ENCODE measurements at places on chromosomes 1 and 21. TPM values are rescaled to one million over a fixed set of nuclear protein-coding genes. Genes with fewer than 3 reads are reported as not detected.

GRCh38 chr1:33268457-33268856 lies 12.2 kb downstream of the ZNF362 start:
- DNase-seq = no peak

DNA sequence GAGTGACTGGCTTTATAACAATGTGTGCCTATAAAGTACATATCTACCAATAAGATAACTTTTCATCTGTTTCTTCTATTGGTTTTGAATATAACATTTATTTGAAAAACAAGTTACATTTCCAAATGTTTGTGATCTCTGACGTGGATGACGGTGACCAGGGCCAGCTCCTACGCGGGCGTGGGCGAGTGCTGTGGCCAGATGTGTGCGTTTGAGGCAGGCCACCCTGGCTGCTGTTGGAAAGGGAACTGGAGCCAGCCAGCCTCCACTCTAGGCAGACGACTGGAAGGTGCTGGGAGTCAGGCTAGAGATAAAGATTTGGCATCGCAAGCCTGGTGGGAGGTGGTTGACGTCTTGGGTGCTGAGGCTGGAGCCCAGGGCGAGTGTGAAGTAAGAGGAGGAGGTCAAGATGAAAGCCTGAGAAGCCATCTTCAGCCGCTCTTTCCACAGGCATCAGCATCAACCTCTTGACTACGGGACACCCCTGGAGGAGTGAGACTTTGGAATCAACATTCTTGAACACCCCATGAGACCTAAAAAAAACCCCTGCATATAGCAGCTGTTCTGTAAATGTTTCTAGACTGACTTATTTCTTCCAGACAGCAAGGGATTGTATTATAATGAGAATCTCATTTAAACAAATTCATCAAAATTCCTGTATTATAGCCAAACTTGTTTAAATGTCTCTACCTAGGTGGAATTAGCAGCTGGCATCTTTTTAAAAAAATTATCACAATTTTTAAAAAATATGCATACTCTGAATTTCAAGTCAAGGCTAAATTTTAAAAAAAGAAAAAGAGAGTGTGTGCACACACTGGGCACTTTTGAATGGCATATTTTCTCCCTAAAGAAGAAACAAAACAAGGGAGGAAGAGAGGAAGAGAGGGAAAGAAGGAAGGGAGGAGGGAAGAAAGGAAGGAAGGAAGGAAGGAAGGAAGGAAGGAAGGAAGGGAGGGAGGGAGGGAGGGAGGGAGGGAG lies 112.5 kb upstream of the SLC44A3 start:
- no peak for DNase-seq

GRCh38 chr1:31642366-31642765 lies 2.3 kb downstream of the PEF1 start:
- no peak for DNase-seq

GRCh38 chr1:51978099-51978498 lies 12.4 kb downstream of the RAB3B start:
- DNase-seq = no peak

GRCh38 chr21:31351438-31351837 lies 7.4 kb upstream of the TIAM1 start:
- DNase-seq = no peak

- no peak for DNase-seq
Measured at GRCh38 chr21:41991659-41992058, 18.5 kb downstream of the ZBTB21 start.

- no peak for DNase-seq
Measured at GRCh38 chr1:32142446-32143301, 34.8 kb downstream of the KPNA6 start.

ITLN2 gene
- not detected for total RNA-seq

Measured in neural progenitor cell (in vitro differentiated cells).